ENCODE measurements at places on chromosomes 12 and 14. TPM values are rescaled to one million over a fixed set of nuclear protein-coding genes. Genes with fewer than 3 reads are reported as not detected.
A peak's percentile ranks its signal among the peaks of the same experiment; 100 is the strongest.

DNA sequence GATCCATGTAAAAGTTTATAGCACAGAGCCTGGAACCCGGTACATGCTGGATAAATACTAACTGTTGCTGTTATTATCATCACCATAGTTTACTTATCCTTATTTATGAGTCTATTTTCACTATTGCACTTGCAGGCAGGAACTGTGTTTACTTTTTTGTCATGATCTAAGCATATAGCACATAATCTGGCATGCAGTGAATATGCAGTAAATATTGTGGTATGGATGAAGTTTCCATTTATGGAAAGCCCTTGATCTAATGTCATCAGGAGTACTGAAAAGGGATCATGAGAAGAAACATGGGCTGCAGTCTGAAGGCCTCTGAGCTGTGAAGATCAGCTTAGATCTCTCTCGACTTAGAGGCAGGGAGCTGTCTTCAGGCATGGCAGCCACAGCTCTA is 91.6 kb downstream of the KCNK13 start:
- no peak for DNase-seq

DNA sequence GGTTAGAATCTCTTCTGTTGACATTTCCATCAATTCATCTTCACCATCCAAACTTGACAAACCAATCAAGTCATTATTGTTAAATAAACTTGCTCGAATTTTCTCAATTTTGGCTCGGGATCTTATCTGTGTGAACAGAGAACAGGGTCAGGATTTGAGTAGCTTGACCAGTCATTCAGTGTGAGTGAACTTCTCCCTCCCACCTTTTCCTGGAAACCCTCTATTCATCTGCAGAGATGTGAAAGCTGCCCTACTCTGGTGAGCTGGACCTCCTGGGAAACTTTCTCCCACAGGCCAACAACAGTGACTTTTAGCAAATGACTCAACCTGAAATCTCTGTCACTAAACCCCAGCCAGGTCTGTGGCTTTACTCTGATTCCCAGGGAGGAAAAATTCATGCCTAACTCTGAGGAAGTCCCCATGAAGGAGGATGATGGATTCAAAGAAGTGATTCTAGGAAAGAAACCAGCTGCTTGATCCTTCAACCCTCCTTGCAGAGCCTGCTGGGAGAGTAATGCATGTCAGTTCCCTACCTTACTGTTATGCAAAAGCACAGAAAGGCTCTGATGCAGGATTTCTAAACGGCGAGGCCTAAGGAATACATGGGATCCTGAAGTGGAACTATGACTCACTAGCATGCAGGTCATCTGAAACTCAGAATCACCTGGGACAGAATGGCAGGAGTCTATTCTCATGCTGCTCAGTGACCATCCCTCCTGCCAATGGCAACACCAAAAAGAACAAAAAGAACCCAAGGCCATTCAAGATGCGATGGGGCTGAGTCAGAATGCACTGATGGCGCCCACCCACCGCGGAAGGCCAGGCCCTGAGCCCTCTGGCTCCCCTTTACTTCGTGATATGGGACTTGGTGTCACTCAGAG is 58.0 kb downstream of the TRAFD1 start:
- peak; percentile 35 for DNase-seq

DNA sequence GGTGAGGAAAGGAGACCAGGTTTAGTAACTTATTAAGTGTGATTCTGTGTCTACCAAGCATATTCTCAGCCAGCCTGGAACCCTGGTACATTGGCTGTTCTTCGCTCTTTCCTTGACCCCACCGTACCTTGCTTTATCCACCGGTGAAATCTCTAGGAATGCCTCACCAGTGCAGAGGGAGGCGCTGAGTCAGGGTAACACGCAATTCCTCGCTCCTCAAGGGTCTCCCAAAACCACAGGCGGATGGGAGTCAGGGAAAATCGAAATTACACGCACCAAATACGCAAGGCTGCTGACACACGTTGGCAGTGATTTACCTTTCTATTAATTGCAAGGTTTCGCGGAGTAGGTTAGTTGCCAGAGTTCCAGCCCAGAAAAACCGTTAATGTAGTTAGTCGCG is 845 bp downstream of the L3HYPDH start:
- peak; percentile 29 for DNase-seq

DNA sequence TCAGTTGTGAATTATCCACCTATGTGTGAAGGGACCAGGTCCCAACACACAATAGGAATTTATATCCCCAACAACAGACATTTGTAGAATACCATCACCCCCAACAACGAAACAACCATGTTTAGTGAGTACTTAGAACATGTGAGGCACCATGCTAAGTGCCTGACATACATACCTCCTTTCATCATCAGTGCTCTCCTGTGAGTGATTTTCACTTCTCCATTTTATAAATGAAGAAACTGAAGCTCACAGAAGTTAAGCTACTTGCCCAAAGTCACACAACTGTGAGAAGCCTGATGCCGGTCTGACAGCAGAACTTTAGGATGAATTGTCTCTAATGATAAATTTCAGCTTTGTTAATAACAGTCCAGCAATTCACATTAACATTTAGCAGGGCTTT is 35.4 kb downstream of the SPTB start:
- no peak for DNase-seq

DNA sequence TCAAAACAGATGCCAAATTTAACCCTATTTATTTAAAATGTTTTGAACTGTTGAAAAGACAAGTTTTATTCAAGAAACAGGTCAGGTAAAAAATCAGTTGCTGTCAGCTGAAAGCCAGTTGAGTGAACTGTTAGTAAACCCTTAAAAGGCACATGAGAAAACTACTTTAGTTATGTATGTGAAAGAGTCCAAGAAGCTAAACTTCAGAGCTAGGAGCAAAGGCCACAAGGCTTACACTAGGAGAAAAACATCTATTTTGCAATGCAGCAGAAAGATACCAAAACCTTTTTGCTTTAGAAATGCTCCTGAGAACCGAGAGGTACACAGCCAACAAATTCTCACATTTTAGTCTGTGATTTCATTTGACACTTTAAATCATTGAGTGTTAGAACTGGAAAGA is 375.2 kb downstream of the FSCB start:
- no peak for DNase-seq

DNA sequence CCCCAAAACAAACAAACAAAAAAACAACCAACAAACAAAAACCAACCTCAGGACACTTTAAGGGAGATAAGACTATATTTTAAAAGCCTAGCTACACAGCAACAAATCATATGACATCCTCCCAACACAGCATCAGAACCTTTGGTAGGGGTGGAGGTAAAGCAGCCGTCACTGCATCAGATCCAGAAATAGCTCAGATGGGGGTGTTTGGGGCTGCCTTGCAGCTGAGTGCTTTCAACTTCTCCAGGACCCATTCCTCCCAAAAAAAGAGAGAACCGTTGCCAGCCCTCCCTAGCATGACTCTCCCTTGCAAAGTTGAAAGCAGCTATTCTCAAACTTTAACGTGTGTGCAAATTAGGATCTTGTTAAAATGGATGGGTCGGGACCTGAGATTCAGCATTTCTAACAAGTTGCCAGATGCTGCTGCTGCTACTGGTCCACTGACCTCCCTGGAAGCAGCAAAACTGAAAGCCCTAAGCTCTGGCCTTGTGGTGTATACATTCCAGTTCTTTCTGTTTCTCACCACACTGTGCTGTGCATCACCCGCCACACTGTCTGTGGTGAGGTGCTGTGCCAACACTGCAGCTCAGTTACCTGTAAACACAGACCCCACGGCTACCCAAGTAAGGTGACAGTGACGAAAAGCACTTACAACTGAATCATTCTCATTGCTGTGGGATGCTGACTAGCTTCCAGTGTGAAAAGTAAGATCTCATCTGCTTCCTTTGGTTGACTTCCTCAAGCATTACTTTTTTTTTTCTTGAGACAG is 54.0 kb downstream of the SLC38A1 start:
- no peak for DNase-seq

DNA sequence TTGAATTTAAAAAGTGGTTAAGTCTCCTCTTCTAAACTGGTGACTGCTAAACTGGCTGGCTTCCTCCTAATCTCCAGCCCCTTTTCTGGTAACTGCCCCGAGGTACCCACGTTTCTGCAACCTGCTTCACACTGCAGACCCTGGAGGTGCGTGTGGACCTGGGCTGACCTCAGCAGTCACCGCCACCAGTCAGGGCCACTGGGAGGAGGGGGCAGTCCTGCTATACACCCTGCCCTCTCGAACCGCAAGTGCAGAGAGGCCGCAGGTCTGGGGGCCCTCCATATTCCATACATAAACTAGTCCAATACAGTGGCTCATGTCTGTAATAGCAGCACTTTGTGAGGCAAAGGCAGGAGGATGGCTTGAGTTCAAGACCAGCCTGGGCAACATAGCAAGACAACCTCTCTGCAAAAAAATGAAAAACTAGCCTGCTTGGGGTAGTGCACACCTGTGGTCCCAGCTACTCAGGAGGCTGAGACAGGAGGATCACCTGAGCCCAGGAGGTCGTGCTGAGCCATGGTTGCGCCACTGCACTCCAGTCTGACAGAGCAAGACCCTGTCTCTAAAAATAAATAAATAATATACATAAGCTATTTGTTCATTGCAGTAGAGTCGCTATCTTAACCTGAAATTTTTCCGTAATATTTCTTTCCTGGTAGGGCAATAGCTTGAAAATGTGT is 25.6 kb downstream of the VPS37B start:
- no peak for DNase-seq

Gene TMEM233
- 0.89 TPM for total RNA-seq

GRCh38 chr14:80522936-80523335 is 311.6 kb upstream of the DIO2 start:
- DNase-seq, result no peak

DNA sequence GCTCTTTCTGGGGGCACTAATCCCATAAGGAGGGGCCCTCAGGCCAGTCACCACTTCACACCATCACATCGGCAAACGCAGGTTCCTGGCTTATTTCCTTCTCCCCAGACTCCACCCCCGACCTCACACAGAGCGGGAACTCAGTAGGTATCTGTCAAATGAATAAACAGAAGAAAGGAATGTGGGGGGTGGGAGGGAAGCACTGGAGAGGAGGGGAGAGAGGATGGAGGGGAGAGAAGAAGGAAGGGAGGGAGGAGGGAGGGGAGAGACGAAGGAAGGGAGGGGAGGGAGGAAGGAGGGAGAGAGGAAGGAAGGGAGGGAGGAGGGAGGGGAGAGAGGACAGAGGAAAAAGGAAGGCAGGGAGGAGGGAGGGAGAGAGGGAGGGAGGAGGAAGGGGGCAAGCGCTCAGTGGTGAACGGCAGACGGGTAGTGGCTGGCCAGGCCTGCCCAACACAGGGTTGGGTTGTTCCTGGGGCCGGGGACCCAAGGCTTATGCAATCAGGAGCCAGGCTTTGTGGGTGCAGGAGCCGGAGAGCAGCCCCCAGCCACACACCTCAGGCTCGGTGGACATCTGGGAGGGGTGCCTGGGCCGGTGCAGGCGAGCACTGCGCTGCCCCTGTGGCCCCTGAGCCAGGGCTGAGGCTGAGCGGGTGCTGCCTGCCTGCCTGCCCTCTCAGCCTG is 52.6 kb upstream of the FBRSL1 start:
- DNase-seq, result no peak

DNA sequence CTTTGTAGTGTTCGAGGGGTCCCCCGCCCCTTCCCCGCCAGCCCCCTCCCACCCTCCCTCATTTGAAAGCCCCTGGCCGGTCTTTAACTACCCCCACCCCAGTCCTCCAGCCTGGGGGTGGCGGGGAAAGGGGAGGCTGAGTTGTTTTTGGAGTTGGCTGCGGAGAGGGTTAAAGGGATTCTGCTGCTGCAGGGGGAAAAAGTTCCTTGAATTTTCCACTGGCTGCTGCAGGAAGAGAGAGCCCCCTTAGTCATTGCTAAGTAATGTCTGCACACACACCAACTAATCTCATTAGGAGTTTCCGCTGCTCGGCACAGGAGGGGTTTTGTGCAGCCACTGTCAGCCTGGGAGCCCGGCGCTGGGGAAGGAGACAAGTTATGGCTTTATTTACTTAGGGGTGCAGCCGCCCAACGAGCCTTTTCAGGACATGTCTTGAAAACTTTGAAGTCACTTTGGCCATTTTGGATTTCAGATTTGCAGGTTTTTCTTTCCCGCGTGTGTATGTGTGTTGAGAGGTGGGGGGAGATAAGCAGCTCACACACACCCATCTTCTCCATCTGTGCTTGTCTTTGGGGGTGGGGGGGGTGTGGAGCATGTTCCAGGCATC is 1.8 kb downstream of the ELK3 start:
- DNase-seq, result peak; percentile 77

DNA sequence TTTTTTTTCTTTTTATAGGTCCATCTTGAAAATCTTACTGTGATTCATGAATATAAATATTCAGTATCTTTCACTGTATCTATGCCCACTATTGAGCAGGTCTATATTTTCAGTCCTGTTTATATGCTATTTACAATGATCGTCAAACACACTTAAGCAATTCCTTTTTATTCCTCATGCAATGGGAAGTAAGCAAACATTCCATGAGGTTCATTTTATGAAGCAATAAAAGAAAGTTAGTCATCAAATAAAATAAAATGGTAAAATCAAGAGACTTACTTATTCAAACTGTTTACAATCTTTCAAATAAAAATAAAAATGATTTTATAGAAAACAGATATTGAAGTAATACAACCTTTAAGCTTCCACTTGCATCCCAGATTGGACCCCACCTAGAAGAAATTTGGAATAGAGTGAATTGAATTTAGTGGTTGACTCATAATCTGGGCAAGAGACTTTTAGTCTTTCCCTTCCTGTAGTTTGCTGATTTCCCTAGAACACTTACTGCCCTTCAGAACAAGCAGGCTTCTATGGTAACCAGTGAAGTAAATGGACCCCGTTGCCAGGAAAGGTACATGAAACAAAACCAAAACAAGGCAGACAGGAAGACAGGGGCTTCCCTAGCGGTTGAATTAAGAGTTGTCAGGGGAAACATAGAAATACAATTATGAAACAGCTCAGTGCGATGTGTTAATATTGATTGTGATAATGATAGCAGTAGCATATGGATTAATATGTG is 241.0 kb upstream of the ATP2B1 start:
- peak; percentile 100 for DNase-seq

DNA sequence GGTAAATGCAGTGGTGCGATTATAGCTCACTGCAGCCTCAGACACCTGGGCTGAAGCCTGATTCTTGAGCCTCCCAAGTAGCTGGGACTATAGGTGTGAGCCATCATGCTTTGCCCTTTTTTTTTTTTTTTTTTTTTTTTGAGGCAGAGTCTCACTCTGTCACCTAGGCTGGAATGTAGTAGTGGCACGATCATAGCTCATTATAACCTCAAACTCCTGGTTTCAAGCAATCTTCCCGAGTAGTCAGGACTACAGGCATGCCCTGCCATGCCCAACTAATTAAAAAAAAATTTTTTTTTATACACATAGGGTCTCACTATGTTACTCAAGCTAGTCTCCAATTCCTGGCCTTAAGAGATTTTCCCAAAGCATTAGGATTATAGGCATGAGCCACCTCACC is 6.9 kb downstream of the ATP2A2 start:
- no peak for DNase-seq

Data from dermis microvascular lymphatic vessel endothelial cell (primary cell).